ENCODE measurements at places on chromosomes 4 and X. TPM values are rescaled to one million over a fixed set of nuclear protein-coding genes. Genes with fewer than 3 reads are reported as not detected.

GRCh38 chr4:7939377-7940108 lies at the start of gene AFAP1:
AFAP1 (minus strand) TSS chr4:7939861; CDS start chr4:7872078, 67,783 bp downstream.
- DNase-seq: peak; percentile 90

- DNase-seq: no peak
These were observed 116.7 kb downstream of the SPCS3 start for GRCh38 chr4:176436293-176436973.

GRCh38 chr4:103424853-103425252 lies 226.7 kb upstream of the CENPE start:
- DNase-seq: no peak

The LARP1B gene
- 23.6 TPM for polyA plus RNA-seq

GRCh38 chr4:165992283-165992682 lies 119.2 kb downstream of the TLL1 start:
- DNase-seq: no peak

- no peak for DNase-seq
These were observed 1.7 kb upstream of the FGFRL1 start for GRCh38 chr4:1009542-1010394.

- DNase-seq: peak; percentile 22
These were observed 904.1 kb upstream of the EPHA5 start for GRCh38 chr4:66574145-66574978.

The LRAT gene
- polyA plus RNA-seq: 0.12 TPM

The SLC9A7 gene
- polyA plus RNA-seq: 6.3 TPM

The ATP11C gene
- 14.2 TPM for polyA plus RNA-seq

- DNase-seq: no peak
These were observed 14.6 kb upstream of the ZNF630 start for GRCh38 chrX:48086082-48086481.

GRCh38 chr4:113330200-113330599 lies 280.7 kb downstream of the ANK2 start:
- DNase-seq: no peak

The HS3ST1 gene
- 0.08 TPM for polyA plus RNA-seq

- DNase-seq: no peak
These were observed 1.6 kb upstream of the AP1S2 start for GRCh38 chrX:15856222-15856587.

- DNase-seq: peak; percentile 25
These were observed 190.3 kb downstream of the DHX15 start for GRCh38 chr4:24394041-24394440.

DNA sequence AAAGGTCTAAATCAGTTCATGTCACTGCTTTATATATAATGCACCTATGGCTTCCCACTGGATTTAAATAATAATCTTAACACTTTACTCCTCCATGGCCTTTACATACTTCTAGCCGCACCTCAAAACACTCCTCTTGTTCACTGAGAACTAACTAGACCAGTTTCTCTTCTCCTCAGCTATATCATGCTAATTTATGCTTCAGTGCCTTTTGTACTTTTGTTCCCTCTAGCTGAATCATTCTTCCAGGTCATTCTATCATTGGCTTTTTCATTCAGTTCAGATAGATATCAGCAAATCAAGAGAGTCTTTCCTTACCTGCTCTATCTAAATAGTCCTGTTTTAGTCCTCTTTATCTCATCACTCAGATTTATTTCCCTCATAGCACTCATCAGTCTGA lies 64.2 kb downstream of the TET2 start:
- DNase-seq: no peak

DNA sequence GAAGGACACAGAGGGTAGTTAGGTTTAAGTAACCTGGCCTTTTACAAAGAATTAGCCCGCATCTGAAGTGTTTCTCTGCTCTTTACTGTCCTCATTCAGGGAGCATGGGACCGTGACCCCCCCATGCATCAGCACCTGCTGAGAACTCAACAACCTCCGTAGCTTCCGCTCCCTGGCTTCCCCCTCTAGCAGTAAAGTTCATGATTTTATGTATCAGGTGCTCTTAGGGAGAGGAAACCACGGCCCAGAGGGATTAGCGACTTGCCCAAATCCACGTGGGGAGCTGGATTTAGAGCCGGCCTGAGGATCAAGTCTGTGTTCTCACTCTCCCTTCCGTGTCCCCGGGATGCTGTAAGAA lies 284.6 kb upstream of the GATB start:
- no peak for DNase-seq

DNA sequence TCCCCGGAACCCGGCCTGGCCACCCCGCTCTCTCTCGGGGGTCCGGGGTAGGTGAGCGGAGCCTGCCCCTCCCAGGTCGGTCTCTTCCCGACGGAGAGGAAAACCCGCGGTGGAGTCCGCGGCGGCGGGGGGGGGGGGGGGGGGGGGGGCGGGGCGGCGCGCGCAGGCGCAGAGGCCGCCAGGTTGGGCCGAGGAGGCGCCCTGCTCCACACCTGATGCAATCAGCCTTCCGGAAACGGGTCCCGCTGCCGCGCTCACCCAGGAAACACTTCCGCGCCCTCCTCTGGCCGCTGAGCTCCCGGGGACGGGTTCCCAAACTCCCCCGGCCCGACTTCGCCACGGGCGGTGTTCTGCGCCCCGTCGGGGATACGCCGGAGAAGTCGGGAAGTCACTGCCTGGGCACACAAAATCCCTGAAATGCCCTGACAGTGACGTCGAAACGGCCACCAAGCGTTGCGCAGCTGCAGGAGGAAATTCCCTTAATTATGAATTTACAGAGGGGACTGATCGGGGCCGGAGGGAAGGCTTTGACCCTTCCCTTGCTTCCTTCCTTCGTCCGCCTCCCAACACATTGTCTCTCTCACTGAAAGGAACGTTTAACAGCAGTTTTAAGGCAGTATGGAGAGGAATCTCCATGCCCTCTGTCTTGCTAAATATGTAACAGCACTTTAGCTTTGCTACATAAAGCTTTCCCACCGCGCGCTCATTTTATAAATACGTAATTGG lies 2.1 kb upstream of the APBB2 start:
- DNase-seq: peak; percentile 93

DNA sequence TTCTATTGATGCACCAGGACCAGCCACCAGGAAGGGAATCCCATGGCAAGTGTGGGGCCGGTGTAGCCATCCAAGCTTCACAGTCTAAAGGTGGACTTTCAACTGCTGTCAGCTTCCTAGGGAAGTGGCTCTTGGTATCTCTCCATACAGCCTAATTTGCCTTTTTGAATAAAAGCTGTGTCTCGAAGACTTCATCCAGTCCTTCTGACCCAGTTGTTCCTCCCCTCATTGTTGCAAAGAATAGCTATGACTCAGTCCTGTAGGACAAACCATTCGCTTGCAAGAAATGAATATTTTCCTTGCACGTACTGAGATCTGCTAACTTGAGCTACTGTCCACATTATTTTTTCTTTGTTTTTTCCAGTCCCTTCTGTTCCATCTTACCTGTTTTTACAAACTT lies 145.1 kb upstream of the CTSO start:
- DNase-seq: no peak

GRCh38 chr4:5444918-5445517 lies 263.3 kb downstream of the EVC2 start:
- no peak for DNase-seq

GRCh38 chrX:139691493-139691842 lies 16.5 kb downstream of the MCF2 start:
- no peak for DNase-seq

The SPATA4 gene
- 0.24 TPM for polyA plus RNA-seq

The STK32B gene
- 13.3 TPM for polyA plus RNA-seq

DNA sequence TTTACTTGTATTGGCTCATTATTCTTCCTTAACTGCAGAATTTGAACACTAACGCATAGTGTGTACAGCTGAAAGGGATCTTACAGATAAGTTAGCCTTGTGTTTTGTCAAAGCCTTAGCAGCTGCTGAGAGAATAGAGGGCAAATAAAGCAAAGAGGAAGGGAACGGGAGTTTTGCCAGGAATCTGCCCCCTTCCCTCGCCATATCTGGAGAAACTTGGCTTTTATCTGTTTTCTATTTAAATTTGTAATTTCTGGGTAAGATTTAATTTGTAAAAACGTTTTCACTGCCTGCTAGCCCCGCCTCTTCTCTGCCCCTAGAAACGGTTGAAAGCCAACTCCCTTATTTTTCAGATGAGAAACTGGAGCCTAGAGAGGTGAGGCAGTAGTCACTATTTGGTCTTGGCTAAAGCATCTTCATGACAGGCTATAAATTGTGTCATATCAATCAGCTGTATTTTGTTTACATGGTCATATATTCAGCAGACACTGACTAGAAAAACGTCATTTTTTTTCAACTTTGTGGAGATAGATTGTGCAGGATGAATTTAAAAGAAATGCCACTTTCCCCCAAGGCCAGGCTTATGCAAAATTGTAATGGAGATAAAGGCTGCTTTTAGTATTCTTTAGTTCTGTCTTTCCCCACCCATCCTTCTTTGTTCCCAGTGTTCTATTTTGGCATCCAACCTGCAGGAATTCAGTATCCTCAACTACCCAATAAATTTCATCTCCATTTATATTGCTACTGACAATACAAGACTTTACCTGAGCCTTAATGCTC lies 319.4 kb downstream of the SH2D1A start:
- no peak for DNase-seq

GRCh38 chr4:67926485-67926884 lies 36.8 kb downstream of the TMPRSS11A start:
- no peak for DNase-seq

DNA sequence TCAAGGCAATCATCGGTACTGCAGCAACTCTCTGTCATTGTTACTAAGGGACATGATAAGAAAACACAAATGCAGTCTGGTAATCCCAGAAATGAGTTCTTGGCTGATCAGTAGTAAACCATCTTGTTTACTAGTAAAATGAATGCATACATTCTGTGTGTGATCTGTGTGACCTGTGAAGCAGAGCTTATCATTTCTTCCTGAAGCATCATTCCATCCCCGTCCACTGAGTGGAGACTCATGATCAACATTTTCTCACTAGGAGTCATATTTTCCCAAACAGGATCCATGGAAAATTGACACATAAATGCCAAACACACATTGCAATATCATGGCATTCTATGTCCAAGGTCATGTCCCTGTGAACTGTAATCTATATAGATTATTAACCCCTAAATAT lies 226.1 kb downstream of the ANKRD50 start:
- DNase-seq: no peak

DNA sequence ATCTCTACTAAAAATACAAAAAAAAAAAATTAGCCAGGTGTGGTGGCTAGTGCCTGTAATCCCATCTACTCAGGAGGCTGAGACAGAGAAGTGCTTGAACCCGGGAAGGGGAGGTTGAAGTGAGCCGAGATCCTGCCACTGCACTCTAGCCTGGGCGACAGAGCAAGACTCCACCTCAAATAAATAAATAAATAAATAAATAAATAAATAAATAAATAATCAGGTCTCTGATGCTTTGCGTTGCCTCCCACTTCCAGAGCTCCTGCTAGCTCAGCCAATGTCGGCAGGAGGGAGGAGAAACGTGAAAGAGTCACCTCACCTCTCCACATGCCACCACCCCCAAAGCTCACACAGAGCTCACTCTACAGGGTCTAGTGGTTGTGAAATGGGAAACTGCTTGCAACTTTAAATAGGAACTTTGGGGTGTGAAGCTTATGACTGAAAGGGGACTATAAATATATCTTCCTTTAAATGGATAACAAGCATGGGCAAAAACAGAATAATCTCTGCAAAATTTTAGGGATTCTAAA lies 7.9 kb downstream of the SMIM31 start:
- no peak for DNase-seq

- DNase-seq: no peak
These were observed 68.5 kb downstream of the DCTD start for GRCh38 chr4:182848685-182849084.

The SYNPO2 gene
- polyA plus RNA-seq: 101 TPM

GRCh38 chrX:57119416-57119815 lies 1.9 kb downstream of the SPIN2B start:
- no peak for DNase-seq

DNA sequence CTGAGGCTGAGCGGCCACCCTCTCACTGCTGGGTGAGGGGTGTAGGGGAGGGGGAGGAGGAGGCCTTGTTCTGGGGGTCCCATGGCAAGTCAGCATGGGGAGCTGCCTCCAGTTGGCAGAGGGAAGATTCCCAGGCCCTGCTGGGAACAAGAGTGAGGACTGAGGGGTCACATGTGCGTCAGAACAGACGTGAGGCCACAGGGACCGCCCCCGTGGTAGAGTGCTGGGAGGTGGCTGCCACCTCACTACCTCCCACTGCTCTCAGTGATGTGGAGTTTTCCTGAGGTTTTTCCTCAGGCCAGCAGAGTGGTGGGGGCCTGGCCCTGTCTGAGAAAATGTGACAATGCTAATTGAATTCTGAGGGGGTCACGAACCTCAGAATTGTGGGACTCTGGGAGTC lies 568 bp downstream of the MAGEC1 start:
- no peak for DNase-seq

DNA sequence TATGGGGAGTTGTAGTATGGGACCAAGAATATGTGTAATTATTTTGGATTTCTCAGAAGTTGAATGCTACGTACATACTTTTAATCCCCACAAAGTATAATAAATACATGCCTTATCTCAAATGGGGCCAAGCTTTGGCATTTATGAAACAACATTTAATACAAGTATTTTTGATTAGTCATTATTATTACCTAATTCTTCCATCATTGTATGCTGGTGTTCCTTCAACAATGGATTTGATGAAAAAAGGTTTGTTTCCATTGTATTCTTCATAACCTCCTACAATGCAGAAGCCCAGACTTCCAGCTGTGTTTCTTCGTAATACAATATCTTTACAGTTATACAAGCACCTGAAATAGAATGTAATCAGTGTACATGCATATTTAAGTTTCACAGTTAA lies 83.8 kb downstream of the FIP1L1 start:
- no peak for DNase-seq

The MAGEA1 gene
- not detected for polyA plus RNA-seq

DNA sequence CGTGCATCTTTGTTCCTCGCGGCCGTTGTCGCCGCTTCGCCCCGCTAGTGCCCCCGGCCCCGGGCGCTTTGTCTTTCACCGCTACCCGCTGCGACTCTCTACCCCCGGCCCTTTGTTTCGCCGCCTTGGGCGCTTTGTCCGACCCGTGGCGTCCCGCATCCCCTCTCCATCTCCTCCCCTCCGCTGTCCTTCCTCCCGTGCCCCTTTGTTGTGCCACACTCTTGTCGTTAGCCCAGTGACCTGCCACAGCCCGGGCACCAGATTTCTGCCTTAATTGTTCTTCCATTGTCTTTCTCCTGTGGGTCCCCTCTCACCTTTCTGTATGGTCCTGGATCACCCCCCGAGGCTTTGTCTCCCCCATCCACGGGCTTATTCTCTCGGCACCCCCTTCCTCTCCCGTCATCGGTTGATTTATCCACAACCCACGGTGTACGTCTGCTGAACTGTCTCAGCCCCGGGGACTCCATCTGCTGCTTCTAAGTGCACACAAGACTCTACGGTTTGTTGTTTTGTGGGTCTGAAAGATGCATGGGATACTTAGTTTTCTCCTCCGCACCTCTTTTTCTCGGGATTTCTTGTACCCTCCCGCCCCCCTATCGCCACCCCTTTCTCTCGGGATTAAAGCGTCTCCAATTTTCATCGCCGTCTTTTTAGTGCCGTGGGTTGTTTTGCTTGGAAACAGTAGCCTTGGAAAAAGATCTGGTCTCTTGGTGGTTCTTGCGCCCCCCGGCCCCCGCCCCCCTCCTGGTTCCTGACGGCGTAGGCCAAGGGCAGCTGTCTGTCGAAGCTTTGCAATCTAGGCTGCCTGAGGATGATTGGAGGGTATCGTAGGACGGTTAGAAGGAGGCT lies 783 bp downstream of the RBPJ start:
- no peak for DNase-seq
